ENCODE measurements at places on chromosomes 13 and 19.
A peak's percentile ranks its signal among the peaks of the same experiment; 100 is the strongest.

- DNase-seq, result no peak
Observed at GRCh38 chr19:6056801-6057650, 53.3 kb downstream of the RFX2 start.

DNA sequence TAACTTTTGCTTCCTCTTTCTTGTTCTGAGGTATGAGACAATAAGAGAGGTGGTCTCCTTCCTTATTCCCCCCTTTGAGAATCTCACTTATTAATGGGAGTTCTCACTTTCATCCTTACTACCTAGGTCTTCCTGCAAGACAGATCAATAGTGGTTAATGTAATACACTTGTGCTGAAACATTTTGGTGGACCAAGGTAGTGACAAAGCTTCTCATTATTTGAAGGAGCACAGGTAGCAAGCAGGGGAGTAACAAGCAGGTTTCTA, 17.9 kb downstream of the ZNF700 start:
- no peak for DNase-seq

- no peak for DNase-seq
Observed at GRCh38 chr13:94327318-94327717, 152.2 kb downstream of the DCT start.

GRCh38 chr13:80444240-80445015, 103.5 kb upstream of the SPRY2 start:
- DNase-seq, result no peak

- DNase-seq, result peak; percentile 53
Observed at GRCh38 chr19:16185768-16186123, 536 bp downstream of the FAM32A start.

DNA sequence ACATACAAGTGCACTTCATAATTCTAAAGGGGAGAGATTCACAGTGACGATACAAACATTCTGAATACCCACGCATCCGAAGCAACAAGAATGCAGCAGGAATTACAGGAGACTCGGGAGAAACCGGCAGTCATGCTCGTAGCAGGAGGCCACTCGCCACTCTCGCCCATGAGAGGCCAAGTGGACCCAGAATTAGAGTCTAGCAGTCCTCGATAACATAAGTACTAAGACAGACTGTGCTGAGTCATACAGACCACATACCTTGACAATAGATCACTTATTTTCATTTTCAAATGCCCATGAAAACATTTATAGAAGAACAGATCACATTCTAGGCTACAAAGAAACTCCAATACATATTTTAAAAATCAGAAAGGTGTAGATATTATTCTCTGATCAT, 299.1 kb upstream of the TSHZ3 start:
- DNase-seq, result no peak

GRCh38 chr19:5789886-5790558, 941 bp downstream of the DUS3L start:
- no peak for DNase-seq

DNA sequence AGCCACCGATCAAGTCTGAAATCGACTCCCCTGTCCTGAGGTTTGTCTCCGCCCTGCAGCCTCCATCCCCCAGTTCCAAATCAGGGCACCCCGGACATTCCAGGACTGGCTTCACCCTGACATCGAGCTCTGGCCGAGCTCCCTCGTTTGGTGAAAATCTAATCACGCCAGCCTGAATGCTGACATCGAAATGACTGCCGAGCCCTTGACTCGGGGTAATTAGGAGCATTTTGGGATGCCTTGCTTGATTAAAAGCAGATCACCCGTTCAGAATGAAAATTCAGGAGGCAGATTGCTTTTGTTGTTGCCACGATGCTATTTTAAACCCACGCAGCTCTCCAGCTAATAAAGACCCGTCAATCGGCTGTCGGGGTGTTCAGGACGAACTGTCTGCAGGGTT, 34.3 kb downstream of the ZNRF4 start:
- DNase-seq, result no peak

DNA sequence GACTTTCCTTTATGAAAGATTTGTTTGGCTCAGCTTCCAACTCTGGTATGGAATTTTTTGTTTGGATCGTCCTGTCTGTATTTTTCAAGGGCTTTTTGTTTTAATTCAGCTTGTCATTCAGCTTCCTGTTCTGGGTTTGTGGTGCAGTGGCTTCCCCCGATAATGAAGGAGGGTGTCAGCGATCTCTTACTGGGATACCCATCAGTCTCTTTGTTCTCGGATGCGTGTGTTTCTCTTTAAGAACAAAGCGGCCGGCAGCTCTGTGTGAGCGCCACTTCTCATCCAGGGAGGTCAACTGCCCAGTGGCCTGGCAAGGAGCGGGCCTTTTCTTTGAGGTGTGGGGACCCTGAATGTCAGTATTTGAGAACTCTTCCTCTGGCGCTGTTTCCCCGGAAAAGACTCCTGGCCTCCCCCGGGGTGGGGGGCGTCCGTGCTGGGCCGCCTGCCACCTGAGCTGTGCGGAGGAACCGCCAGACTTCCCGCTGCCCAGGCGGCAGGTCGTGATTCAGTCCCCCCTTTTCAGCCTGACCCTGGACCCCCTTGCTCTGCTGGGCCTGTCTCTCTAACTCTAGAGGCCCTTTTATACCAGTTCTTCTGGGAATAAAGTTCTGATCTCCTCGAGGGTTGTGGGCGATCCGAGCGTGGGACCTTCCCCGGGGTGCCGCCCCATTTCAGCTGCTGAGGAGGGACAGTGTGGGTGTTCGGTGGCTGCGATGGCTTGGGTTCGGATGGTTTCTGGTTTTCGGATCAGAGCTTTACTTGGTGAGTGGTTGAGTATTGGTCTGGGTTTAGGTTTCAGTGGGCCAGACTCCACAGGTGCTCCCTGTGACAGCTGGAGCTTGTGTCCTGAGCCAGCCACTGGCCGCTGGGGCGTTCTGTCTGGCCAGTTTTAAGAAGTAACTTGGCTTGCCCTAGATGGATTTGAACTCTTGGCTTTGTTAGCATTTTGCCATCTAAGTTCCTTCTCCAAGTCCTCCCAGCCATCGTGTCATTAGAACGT, 3.4 kb downstream of the SF3A2 start:
- DNase-seq, result no peak

Data from HEK293T (cell line).